ENCODE measurements at places on chromosomes 3 and 15.

DNA sequence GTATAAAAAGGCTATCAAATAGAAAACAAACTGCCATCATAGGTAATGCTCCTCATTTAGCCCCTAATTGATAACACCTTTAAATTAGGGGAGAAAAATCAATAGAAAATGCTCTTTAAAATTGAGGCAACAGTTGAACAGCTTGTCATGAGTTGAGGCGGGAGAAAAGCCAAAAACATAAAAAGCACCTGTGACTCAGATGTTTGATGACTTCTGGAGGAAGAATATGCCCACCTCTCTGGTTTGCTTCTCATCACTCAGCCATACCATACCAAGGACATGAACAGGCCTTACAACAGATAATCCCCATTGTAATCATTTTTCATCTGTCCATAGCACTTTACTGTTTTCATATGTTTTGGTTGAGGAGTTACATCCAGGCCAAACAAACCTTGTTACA lies 246.0 kb downstream of the MYRIP start:
- DNase-seq = no peak

- DNase-seq = no peak
These were observed 18.8 kb upstream of the VGLL4 start for GRCh38 chr3:11662392-11662990.

DNA sequence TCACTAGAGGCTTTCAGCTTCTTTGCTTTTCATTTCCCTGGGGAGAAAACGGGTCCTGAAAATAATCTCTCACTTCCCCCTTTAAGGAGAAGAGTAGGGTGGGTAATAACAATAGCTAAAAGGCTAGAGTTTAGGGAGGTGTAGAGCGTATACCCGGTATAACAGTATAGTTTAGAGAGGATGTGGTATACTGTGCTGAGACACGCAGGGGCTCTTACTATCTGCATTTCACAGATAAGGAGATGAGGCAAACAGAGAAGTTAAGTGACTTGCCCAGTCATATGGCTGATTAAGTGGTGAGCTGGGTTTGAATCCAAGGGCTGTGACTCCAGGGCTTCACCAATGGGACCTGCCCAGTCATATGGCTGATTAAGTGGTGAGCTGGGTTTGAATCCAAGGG lies 15.0 kb upstream of the KCNMB3 start:
- DNase-seq = peak; percentile 88

- DNase-seq = no peak
These were observed 10.1 kb upstream of the RBM5 start for GRCh38 chr3:50078622-50079021.

- DNase-seq = no peak
These were observed 48.7 kb upstream of the MDFIC2 start for GRCh38 chr3:70360979-70361760.

- DNase-seq = no peak
These were observed 25.5 kb downstream of the TMEM41A start for GRCh38 chr3:185473290-185473815.

GRCh38 chr15:72198356-72199204 lies 993 bp upstream of the GRAMD2A start:
- no peak for DNase-seq

GRCh38 chr3:152973575-152973974 lies 138.6 kb downstream of the P2RY1 start:
- DNase-seq = no peak

GRCh38 chr3:41681479-41681878 lies 280.4 kb downstream of the ULK4 start:
- DNase-seq = peak; percentile 5

- no peak for DNase-seq
These were observed 148.6 kb upstream of the NR2F2 start for GRCh38 chr15:96181873-96182301.

GRCh38 chr3:125142420-125142778 lies 70.1 kb downstream of the SLC12A8 start:
- DNase-seq = no peak

DNA sequence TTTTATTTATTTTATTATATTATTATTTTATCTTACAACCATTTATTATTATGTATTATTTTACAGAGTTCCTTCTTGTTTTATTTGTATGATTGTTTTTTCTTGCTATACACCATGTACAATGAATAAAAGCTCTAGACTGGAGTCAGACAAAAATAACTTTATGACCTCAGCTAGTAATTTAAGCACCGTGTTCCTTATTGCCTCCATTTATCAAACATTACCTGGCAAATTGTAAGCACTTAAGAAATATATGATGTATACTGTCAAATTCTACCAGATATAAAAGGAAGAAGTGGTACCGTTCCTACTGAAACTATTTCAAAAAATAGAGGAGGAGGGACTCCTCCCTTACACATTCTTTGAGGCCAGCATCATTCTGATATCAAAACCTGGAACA lies 326.9 kb upstream of the NECTIN3 start:
- no peak for DNase-seq

- no peak for DNase-seq
These were observed 204.4 kb upstream of the RASGRP1 start for GRCh38 chr15:38768970-38769369.

DNA sequence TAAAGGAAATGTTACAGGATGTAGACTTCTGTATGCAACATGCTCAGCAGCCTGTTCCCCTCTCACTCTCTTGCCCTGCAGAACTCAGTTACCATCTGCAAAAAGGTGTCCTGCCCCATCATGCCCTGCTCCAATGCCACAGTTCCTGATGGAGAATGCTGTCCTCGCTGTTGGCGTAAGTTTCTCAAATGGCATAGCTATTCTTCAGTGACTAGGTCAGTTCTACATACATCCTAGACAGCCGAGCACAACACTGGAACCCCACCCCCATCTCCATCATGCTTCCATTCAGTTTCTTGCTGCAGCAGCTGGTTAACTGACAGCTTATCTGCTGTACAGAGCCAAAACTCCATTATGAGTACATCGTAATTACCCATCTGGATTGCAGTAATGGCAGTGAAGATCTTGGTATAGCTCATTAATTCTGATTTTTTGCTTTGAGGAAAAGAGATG lies 4.5 kb downstream of the THBS1 start:
- no peak for DNase-seq

DNA sequence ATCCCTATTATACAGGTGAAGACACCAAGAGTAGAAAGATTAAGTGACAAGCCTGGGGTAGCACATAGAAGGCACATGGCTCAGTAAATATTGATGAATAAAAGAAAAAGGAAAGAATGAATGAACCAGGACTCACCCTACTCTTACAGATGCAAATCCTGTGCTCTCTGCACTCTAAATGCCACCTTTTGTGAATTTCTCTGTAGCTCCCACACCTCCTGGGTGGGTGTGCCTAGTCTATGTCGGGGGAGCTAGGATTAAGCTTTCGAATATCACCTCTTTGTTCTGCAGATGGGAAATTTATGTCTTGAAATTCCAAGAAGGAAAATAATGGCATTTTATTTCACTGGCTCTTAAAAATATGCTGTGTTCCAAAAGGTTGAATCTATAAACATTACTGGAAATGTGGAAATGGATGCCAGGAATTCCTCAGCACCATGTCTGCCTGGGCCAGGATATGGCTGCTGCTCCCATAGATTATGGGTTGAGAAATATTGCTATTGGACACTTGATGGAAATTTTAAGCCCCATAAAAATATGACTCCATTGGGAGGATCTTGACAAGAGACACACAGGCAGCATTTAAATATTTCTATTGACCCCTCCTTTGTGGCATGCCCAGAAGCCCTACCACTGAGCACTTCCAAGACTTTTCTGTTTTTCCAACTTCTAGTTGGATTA lies 43.3 kb downstream of the CCNB2 start:
- no peak for DNase-seq

DNA sequence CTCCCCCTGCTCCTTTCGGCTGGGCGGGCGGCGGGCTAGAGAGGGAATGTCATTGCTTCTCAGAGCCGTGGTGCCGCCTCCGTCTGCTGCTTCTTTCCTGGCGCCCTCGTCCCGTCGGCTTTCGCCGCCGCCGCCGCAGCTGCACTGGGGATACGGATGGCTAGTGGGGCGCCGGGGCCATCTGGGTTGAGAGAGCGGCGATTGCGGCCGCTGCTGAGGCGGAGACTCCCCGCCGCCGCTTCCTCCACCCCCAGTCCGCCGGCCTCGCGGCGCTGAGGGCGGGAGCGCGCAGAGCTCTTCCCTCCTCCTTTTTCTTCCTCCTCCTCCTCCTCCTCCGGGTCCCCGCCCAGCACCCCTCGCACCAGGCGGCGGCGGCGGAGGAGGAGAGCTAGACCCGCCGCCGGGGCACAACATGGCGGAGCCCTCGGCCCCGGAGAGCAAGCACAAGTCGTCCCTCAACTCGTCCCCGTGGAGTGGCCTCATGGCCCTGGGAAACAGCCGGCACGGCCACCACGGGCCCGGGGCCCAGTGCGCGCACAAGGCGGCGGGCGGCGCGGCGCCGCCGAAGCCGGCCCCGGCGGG lies at the start of gene STT3B:
Gene STT3B, plus strand, starts transcription at position 339 of the 582 bp plus-strand sequence. Its CDS starts 74 bp downstream, at position 413.
- DNase-seq = peak; percentile 80

GRCh38 chr15:68420186-68420684 lies 11.7 kb downstream of the ITGA11 start:
- no peak for DNase-seq

DNA sequence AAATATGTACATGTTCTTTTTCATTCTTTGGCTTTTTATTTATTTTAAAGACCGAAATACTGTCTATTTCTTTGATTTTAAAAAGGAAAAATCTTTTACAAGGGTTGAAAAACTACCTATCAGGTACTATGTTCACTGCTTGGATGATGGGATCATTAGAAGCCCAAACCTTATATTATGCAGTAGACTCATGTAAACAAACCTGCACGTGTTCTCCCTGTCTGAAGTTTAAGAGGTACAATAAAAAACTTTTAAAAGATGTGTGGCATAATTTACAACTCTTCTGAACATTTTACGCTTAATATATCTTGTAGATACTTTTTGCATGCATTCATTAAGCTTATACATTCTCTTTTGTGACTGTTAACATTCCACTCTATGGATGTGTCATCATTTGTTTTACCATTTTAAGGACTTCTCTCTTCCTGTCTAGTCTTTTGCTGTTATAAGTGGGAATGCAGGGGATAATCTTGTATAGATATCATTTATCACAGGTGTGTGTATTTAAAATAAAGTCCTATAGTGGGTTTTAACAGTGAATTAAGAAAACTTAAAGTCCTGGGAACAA lies 6.2 kb downstream of the MGA start:
- DNase-seq = no peak

GRCh38 chr3:59388555-59389270 lies 338.9 kb upstream of the CFAP20DC start:
- DNase-seq = no peak

Data from Jurkat, Clone E6-1 (cell line).